EH (cell line): ENCODE measurements at places on chromosomes 12 and 14.
A peak's percentile ranks its signal among the peaks of the same experiment; 100 is the strongest.

DNA sequence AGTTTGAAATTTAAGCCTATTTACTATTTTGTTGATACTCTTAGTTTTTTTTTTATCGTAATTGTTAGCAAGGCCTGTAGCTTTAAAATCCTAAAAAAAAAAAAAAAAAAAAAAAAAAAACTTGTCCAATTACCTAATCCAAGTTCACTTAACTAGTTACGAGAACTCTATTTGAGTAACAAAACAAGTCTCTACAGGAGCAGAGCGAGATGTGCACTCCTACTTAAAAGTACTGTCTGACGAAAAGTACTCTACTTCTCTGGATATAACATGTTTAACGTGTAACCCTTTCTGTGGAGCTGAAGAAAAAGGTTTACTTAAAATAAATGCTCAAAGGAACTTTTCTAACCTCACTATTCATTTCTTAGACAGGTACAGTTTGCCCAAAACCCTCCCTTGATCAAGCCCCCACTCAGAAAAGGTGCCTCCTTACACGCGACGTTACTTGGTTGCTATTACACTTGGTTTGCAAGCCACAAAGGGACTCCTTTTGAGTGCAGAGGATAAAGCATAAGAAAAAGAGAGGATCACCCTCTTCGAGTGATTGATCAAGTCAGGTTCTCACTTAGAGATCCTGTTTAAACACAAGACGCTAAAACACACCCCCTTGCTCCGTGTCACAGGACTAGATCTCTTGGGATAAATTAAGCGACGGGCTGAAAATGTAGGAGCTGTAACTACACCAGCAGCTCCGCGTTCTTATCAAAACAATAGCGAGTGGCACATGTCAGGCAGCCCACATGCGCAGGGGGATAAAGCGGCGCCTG, 2.2 kb downstream of the BAZ1A start:
- DNase-seq, result peak; percentile 35

GRCh38 chr14:96752125-96752524, 45.1 kb upstream of the VRK1 start:
- DNase-seq, result no peak

DNA sequence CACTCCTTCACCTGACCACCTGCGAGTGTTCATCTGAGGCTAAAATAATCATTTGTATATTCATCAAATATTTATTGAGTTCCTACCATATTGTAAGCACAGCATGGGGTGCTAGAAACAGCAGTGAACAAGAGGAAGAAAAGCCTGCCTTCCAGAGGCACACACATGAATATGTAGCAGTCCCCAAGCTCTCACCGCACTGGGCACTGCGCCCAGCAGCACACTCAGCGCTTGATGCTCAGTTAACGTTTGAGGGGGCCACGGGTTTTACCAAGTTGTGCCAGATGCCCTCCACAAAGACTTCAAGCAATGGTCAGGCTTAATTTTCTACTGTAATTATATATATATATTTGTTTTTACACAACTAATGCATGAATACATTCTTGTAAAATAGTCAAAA, 52.0 kb downstream of the HELB start:
- no peak for DNase-seq

- no peak for DNase-seq
Measured at GRCh38 chr14:55277972-55278740, 6.9 kb downstream of the FBXO34 start.

GRCh38 chr14:61928701-61929100, 166.5 kb downstream of the SNAPC1 start:
- no peak for DNase-seq

DNA sequence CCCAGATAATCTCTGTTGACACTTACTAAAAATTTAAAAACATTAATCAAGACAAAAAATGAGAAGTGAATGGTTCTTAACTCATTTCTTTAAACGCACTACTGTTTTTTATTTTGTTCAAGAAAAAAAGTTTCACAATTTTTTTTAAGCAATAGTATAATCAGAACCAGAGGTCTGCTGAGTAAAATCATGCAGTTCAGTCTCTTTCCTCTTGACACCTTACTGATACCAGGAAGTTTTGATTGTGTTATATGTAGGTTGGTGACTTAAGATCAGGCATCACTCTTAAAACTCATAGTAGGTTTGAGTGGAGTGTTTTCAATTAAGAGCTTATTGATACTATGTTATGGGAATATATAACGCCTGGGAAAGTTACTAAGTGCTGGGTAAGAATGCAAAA, 121.4 kb downstream of the TRMT5 start:
- no peak for DNase-seq

DNA sequence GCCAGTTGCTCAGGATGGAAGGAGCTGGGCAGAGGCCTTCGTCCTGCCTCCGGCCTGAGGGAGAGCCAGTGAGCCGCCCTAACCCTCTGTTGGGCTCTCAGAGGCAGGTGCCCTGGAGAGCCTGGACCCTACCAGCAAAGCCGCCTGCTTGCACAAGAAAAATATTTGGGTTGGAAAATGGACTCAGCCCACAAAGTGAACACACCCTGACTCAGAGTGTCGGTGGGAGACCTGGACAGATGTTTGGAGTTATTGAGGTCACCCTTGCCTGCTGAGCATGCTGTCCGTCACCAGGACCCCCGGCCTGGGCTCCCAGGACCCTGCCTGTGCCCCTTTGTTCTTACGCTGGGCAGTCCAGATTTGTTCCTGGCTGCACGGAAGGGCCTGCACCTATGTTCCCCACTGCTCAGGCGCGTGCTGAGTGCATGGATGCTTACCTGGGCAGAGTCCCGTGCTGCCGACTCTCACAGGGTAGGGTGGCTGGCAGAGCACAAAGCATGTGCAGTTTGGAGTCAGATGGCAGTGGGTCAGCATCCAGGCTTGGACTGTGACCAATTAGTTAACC, 22.4 kb downstream of the FAM181A start:
- DNase-seq, result no peak

DNA sequence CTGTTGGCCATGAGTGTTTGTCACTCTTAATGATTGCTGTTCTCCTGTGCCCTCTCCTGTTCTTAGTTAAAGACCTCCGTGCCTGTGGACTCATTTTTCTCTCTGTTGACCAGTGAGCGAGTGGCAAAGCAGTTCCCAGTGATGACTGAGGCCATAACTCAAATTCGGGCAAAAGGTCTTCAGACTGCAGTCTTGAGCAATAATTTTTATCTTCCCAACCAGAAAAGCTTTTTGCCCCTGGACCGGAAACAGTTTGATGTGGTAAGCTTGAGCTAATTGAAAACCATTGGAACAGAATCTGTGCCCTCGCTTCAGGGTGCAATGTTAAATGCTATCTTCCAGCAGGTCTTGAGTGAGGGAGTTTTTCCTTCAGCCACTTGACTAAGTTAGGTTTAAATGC, 19.8 kb downstream of the ACAD10 start:
- no peak for DNase-seq

DNA sequence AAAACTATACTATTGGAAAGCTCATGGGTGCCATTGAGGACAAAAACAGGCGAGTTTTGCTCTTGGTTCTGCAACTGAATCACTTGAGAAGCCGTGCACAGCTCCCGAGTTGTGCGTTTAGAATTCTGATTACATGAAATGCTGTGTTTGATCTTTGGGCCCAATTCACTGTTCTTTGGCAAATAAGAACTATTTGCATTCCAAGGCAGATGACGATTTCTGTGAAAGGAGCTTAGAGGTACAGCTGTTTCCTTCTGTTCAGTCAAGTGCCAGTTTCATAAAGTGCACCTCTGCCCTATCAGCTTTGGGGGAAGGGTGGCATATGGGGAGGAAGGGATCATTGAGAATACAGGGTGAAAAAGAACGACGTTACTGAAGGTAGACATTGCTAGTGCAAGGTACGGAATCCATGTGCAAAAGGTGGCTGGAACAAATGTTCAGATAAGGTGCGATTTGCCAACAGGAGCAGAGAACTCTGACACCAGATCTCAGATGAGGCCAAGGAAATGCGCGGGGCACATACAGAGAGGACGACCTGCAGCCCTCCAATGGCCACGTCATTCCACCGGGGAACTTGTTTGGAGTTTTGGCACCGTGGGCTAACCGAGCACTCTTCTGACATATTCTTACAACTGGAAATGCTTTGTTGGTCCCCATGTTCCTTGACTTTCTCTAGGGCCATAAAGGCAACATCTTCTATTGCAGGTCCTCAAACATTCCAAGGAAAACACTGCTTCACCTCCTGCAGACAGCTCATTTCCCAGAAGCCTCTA, 30.1 kb downstream of the TCHP start:
- no peak for DNase-seq

- no peak for DNase-seq
Measured at GRCh38 chr14:71486279-71486678, 445.9 kb upstream of the RGS6 start.

DNA sequence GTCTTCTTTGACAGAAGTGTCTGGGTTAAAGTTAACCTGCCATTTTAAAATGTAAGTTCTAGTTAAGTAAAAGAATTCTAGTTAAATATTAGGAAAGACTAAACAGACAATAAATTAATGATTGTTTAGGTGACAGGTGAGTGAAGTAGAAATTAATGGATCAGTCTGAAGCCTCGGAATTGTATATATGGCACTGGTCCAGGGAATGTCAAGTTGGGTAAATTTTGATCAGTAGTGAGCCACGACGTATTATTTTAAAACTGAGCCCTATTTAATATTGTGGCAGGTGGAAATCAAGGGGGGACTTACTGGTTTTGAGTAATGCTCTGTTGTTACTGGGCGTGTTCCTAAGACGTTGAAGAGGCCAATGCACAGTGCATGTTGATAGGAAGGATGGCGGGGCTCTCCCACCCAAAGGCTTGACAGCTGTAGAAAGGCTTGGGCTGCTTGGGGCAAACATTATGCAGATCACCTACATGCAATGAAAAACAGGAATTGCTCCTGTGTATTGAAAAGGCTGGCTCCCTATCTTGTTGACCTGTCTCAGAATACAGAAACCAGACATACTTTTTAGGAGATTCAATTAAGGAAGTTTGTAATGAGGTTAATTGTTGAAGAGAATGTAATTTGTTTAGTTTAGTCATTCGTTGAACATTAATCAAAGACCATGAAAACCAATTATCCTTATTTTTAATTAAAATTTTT, 5.9 kb upstream of the PPFIBP1 start:
- DNase-seq, result no peak

DNA sequence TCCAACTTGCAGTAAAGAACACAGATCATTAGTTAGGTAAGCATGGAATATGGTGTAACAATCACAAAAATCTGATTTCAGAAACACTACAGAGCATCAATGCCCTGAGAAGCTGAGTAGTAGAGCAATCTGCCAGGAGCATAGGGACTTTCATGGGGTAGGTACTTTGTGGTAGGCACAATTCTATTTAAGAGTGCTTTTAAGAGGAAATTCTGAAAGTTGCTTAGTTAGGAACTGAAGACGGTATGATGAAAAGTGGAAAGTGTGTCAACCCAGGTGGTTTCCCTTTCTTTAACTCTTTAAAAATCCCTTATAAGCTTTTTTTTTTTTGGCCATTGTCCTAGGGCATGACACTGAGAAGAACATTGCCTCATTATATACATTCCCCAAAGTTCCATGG, 535.7 kb upstream of the FBXO33 start:
- no peak for DNase-seq

DNA sequence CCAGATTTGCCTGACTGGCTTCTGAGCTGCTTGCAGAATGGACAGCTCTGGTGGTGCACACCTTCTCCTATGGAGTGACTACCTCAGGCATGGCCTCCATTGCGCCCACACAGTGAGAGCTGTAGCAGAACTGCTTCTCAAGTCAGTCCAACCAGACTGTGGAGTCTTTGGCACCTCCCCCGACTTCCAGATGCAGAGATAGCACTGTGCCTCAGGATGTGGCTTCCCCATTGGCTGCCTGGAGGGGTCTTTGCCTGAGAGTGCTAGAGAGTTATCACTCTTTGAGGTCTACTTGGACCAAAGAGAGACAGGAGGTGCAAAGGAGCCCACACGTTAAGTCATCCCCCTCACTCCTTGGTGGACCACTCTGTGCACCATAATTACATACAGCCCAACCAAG, 44.8 kb upstream of the FRS2 start:
- DNase-seq, result no peak

DNA sequence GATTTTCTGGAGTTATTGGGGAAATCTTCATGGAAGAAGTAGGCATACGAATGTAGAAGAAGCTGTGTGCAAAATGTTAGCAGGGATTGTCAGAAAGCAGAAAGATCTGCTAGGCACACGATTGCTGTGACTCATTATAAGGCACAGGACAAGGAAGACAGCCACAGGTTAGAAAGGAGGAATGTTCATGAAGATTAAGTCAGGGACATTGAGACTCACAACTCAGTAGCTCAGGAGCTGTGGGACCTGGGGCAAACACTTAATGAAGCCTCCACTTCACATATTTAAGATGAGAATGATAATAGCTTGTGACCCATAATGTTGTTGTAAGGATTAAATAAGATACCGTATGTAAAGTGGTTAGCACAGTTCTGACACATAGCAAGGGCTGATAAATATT, 26.6 kb upstream of the RTRAF start:
- DNase-seq, result peak; percentile 39

- peak; percentile 30 for DNase-seq
Measured at GRCh38 chr14:101960225-101960624, 4.1 kb upstream of the DYNC1H1 start.

DNA sequence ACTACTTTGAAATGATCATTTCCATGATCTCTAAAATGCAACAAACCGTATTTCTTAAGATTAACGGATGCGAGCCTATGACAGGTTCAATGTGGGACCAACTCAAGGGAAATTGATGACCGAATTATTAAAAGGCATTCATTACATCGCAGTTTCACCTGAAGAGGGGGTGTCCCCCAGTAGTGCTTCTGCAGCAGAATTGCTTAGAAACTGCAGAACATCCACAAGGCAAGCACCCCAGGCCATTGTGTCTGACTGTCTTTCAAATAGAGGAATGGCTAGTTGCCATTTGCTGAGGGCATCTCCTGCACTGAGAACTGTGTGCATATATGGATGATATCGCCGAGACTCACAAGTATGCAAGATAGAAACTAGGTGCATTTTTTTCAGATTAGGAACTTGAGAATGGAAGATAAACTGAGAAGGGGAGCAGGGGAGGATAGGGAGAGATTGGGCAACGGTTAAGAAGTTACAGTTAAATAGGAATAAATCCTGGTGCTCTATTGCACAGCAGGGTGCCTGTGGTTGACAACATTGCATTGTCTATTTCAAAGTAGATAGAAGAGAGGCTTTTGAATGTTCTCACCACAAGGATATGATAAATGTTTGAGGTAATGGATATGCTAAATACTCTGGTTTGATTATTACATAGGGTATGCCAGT, 234.3 kb upstream of the PLEKHG7 start:
- DNase-seq, result no peak

GRCh38 chr12:52125476-52125900, 46.0 kb downstream of the SMIM41 start:
- no peak for DNase-seq

DNA sequence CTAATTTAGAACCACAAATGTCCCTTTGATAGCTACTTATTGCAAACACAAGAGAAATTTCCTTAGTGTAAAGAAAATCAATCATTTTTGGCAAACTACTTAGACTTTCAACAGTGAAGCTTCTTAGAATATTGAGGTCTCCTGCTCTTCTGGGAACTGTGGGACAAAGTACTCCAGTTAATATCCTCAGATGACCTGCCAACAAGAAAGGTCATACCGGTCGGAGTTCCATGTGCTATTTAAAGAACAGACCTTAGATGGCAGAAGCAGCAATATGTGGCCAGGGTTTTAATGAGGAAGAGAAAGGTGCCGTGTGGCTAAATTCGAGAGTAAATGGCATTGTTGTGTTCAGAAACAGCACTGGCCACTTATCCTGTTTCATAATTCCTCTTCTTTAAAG, 114.7 kb upstream of the AMIGO2 start:
- no peak for DNase-seq

- no peak for DNase-seq
Measured at GRCh38 chr14:103960457-103961055, 18.2 kb upstream of the RD3L start.

- DNase-seq, result peak; percentile 88
Measured at GRCh38 chr12:58564721-58565120, 355.6 kb downstream of the LRIG3 start.

GRCh38 chr12:94333396-94333795, 126.3 kb downstream of the CEP83 start:
- DNase-seq, result no peak
